ENCODE measurements at places on chromosomes 2 and 18. TPM values are rescaled to one million over a fixed set of nuclear protein-coding genes. Genes with fewer than 3 reads are reported as not detected.

The SLC9A2 gene
- total RNA-seq, result 1.0 TPM

The SULT1C2 gene
- total RNA-seq, result 2.9 TPM

The SFTPB gene
- not detected for total RNA-seq

The TMEM163 gene
- total RNA-seq, result 35.7 TPM

The RGPD3 gene
- total RNA-seq, result 0.88 TPM

The CDKL4 gene
- total RNA-seq, result 3.7 TPM

All from spinal cord (tissue), 10 donors.